ENCODE measurements at places on chromosomes 4 and X. TPM values are rescaled to one million over a fixed set of nuclear protein-coding genes. Genes with fewer than 3 reads are reported as not detected.

The ERAS gene
- not detected for total RNA-seq

The C4orf36 gene
- total RNA-seq, result not detected

The INPP4B gene
- 47.4 TPM for total RNA-seq

The TMEM35A gene
- total RNA-seq, result not detected

The EDNRA gene
- total RNA-seq, result not detected

The UNC5C gene
- total RNA-seq, result not detected

The CCDC110 gene
- 0.35 TPM for total RNA-seq

The PCDH19 gene
- total RNA-seq, result not detected

The IL2RG gene
- 330 TPM for total RNA-seq

The EFHC2 gene
- 1.2 TPM for total RNA-seq

DNA sequence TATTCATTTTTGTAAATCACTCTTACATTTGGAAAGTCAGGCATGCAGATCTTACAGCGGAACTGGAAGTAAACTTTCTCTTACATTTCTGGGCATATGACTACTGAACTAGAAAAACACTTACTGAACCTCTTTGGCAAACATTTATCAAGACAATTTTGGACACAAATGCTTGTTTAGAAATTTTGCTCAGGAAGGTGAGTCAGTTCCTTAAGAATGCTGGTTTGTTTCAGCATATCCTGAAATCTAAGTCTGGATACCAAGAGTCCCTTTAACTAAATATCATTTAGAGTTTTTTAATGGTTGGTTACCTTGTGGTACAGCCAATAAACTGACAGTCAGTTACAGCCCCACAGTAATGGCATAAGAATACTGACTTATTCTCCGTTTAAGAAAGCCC lies 15.0 kb downstream of the SHISA3 start:
- DNase-seq, result no peak

DNA sequence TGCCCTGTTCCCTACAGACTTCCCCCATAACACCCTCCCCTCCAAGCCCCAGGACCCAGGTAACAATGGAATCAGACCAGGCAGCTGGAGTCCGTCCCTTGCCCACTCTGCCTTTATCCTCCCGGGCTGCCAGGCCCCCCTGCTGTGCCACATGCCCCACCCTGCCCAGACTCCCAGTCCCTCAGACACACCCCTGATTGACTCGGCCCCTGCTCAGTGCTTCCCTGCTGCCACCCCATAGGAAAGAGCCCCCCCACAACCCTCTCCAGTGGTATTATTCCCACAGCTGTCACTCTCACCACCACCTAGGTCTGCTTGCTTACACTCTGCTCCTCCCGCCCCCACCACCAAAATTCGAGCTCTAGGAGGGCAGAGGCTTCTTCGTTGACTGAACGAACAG lies 4.7 kb upstream of the NAA10 start:
- no peak for DNase-seq

GRCh38 chr4:163132469-163133218 lies 34.0 kb downstream of the NAF1 start:
- DNase-seq, result no peak

DNA sequence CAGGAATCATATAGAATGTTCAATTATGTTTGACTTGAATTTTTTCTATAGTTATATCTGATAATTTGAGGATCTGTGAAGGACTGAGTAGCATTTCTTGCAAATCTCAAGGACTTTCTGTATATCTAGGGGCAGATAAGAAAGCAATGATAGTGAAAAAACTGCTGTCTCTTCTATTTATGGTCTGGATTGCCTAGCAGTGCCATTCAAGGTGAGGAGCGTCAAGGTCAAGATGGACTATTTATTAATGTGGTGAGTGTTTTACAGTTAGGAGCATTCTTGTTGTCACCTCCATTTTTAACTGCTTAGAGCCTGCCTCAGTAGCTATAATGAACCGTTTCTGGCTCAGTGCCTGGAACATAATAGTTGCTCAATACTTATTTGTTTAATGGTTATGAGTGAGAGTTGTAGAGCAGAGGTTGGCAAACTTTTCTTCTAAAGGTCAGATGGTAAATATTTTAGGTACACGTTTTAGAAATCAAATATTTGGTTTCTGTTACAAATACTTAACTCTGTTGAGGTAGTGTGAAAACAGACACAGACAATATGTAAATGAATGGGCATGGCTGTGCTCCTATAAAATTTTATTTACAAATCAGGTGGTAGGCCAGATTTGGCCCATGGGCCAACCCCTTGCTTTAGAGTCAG lies 523.2 kb upstream of the IGFBP7 start:
- DNase-seq, result no peak

- no peak for DNase-seq
These were observed 17.7 kb downstream of the ACSL1 start for GRCh38 chr4:184807797-184808712.

- no peak for DNase-seq
These were observed 61.7 kb downstream of the ADRA2C start for GRCh38 chr4:3827616-3828492.

DNA sequence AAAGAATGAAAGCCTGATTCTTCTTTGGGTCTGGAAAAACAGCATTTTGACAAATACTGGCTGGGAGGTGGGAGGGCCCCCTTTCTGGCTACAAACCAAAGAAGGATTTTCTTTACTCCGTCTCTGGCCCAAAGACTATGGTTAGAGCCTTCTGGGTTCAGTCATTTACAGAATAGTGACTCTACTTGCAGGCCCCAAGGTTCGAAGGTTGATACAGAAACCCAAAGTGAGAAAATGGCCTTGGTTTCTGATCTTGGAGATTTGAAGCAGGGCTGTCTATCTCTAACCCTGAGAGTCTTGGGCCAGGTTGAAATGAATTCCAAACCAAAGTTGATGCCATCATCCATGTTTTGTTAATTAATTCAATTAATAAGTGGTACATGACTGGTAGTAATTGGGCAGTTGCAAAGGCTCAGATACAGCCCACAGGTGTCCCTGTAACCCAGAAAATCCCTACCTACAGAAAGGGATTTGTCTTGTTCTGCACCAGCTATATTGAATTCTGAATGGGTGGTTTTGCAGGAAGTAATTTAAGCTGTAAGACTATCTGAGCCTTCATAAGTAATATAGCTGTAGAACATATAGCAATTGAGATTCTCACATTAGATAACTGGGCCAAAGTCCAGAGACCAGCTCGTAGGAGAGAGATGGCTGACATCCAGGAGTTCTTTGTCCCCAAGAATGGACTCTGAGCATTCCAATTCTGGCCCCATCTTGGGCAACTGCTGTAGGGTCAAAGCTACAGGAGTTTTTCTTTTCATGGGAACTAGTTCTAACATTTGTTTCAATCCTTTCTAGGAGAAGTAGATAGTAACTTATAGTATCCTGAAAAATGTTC lies 34.5 kb downstream of the CHRNA9 start:
- no peak for DNase-seq

DNA sequence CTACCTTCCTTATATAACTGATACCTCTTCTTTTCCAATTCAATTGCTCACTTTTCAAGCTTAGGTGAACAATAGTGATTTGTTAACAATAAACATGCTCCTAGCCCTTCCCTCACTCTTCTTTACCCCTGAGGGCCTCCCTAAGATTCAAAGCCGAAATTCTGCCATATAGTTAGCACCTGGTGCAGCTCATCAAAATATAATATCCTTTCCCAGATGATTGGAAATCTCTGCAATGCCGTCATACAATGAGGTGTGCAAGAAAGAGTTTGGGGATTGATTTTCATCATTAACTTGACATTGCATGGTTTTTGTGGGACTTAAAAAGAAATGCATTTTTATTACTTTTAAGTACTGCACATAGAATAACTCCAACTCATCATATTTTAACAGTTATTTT lies 95.3 kb downstream of the HDAC8 start:
- no peak for DNase-seq
